Suppressor macrophage (primary cell): ENCODE measurements at places on chromosomes 1 and 21.

DNA sequence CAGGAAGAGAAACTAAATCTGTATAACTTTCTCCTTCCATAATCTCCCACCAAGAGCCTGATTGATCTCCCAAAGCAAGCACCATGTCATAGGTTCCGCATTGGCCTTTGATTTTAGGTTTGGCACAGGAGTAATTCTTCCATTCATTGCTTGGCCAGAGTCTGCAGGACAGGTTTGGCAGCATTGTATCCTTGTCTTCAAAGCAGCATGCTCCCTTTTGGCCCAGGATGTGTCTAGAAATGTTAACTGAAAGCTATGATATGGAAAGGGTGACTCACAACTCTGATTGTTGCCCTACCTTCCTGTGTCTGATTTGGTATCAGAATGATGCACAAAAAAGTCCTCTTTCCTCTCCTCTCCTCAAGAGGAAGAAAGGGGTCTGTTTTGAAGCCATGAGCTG, 824.3 kb upstream of the PRMT6 start:
- no peak for DNase-seq

DNA sequence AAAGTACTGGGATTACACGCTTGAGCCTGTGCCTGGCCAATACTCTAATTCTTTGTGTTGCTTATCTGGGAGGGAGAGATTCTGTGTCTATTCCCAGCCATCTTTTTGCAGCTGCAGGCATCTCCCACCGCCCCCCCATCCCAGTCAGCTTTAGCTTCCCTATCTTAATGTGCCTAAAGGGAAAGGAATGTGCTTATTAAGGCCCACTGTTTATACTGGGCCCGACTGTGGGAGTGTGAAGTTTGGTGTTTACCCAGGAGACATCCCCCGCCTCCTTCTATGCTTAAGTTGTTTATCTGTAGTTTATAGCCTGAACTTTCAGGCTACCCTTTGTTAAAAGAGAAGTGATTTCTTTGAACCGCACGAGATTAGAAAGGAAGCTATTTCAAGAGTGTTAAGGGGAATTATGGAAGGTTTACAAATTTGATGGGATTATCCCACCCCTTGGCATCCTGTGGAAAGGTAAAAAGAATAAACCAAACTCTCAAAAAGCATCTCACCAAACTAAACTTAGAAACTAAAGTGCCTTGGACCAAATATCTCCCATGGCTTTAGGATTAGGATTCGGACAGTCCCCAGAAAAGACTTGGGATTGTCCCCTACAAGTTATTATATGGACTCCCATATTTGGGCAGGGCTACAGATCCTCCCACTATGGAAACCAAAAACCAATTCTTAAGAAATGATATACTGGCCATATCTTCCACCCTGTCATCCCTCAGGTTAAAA, 25.5 kb upstream of the ZNF496 start:
- no peak for DNase-seq

- DNase-seq, result no peak
These were observed 75.0 kb downstream of the NPHP4 start for GRCh38 chr1:5917281-5917590.

DNA sequence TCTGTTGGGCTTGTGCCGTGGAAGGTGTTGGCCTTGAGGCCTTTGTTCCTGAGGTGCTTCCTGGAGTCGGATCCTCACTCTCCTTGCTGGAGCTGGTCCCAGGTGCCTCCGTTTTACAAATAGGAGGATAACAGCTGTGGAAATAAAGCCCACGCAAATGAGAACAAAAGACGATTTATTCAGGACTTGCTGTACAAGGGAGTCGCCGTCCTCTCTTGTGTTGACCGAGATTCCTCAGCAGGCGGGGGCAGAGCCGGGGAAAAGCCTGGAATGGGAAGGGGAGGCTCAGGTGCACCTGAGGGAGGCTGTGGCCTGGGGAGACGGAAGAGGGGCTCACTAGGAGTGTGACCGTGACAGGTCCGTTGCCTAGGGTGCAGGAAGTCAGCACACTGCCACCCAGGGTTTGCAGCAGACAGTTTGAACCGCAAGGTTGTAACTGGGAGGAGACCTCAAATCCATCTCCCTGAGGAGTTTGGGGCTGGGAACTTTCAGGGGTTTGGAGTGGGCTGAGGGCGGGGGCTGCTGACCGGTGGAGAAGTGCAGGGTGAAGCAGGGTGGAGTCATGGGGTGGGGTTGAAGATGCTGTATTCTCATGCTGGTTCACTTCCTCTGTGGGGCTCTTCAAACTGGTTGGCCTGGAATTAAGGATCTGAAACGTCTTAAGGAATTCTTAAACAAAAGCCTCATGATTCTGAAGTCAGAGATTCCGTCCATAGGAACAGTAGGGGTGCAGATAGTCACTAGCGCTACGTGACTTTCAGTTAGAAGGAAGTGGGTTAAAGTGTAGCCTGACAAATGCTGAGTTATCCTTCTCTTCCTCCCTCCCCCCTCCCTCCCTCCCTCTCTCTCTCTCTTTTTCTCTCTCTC, 2.6 kb upstream of the CSTB start:
- DNase-seq, result peak; percentile 90

GRCh38 chr21:32962268-32962667, 63.5 kb upstream of the OLIG2 start:
- DNase-seq, result no peak

DNA sequence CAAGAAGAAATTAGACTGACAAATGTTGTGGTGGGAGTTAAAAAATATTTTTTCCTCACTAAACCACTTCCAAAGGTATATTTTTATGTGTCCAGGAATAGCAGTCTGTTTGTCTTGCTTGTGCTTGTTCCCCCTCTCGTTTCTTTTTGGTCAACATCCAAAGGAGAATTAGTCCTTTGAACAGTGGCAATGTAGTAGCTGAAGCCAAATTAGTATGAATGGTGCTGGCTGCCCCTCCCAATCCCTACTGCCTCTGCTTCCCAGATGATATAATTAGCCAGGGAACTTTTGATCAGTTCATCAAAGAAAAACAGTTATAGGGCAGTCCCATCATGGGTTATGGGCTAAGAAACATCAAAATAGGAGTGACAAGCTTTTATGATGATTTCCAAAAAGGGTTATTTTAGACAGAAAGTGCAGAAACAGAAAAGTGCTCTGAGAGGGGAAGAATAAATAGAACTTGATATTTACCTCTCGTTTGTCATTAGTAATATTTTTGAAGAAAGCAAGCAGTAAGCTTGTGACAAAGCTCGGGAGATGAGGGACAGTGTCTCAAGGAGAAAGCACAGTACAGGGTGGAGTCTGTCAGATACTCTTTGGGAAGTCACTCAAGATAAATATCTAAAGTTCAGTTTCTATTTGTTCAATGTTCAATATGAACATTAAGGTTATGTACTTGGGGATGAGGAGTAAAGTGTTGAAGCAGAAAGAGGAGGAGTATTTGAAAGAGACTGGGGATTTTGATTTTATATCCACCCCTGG, 239.1 kb downstream of the HLX start:
- no peak for DNase-seq

DNA sequence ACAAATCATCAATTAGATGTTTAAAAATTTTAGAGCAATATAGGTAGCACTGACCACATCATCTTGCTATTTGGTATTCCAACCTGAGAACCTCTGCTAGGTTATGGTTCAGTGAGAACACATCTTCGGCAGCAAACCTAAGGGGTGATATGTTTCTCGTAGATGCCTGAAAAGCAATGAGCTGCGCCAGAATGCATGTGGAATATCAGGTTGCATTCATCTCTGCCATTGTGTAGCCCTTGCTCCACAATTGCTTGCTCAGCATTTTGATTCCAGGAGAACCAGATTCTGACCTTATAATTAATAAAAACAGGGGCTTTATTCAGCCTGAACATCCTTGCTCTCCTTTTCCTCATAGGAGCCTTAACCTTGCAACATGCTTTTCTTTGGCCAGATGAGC, 408.1 kb downstream of the USH2A start:
- DNase-seq, result no peak

DNA sequence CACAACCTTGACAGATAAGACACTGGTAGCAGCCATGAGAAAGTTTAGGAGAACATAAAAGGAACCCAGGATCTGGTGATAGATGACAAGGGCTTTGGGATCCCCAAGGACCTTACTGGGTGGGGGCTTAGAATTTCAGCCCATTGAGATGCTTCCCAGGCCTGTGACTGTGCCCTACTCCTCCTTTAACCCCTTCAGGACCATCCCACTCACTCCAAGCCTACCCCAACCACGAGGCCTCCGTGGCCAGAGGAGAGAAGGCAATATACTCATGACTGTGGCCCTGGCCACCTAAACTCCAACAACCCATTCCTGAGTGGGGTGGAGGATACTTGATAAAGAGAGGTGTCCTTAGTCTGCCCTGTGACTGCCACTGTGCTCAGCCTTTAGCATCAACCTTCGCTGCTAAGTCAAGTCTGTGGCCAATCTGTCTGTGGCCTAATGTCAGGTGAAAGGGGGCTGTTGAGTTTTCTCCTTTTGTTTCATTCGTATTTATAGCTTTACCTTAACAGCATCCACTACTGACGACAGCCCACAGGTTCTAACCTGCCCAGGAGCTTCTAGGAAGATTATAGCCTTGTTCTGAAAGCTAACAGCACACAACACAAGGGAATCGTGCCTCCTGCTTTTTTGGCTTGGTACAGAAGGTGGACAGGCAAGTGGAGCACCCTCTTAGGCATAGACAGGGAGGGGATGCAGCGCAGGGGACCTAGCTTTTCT, 16.9 kb upstream of the BCAR3 start:
- DNase-seq, result no peak

- no peak for DNase-seq
These were observed 434.8 kb downstream of the CAMTA1 start for GRCh38 chr1:7220007-7220406.

DNA sequence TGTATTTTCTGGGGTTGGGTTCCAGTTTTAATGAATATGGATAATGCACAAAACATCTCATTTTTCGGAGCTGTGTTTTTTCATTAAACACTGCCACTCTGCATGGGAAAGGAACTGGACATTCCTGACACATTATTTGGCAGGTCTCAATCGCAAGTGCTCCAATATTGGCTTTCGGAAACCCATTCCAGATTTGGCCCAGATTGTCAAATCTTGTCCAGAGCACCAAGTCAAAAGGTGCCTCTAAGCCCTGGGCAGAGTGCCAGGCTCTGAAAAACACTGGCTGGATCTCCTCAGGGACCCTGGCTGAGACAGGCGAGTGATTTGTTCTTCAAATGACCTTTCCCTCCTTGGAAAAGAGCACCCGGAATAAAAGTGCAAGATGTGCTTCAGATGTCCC, 68.4 kb upstream of the MRPS6 start:
- DNase-seq, result no peak

GRCh38 chr1:48309564-48310082, 87.1 kb downstream of the SLC5A9 start:
- DNase-seq, result no peak

DNA sequence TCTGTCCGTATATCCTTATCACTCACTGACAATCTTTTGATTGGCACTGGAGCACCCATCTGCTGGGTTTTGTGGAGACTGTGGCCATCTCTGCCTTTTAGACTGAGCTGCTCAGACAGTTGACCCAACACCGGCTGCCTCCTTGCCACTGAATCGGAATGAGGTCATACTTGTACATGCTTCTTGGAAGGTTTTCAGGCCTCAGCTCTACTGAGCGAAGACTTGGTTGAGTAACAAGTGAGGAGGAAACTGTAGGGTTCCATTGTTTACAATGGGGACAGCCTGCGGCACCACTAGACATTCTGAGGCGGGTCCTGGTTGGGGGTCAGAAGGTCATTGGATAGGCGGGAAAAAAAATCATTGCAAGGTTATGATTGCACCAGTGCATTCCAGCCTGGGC, 320.3 kb downstream of the KIF26B start:
- no peak for DNase-seq

GRCh38 chr1:89037186-89037585, 14.5 kb upstream of the GBP3 start:
- DNase-seq, result peak; percentile 12

GRCh38 chr1:66282343-66282852, 251.6 kb upstream of the SGIP1 start:
- DNase-seq, result peak; percentile 30

DNA sequence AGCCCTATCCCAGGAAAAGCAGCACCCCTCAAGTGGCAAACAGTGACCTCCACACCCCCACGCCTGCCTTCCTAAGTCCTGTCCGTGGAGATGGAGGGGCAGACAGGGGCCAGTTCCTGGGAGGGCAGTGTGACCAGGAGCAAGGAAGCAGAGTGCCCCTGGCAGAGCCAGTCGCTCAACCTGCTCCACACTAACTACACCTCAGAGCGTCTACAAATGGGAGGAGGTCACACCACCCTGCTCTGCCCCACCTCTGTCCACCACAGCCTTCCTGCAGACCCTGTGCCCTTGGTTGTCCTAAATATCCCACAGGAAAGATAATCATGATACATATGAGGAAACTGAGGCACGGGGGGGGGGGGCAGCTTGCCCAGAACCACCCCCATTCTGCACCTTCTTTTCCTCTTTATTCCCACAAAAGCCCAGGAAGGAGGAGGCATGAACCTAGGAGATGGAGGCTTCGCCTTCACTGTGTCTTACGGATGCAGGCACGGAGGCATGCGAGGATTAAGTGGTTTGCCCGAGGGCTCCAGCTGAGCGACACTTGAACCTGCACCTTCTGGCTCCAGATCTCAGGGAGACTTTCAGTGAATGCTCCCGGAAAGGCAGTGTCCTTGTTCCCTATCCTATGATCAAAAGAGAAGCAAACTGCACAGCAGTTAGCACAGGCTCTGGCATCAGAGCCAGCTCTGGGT, 42.7 kb upstream of the SELENON start:
- no peak for DNase-seq

DNA sequence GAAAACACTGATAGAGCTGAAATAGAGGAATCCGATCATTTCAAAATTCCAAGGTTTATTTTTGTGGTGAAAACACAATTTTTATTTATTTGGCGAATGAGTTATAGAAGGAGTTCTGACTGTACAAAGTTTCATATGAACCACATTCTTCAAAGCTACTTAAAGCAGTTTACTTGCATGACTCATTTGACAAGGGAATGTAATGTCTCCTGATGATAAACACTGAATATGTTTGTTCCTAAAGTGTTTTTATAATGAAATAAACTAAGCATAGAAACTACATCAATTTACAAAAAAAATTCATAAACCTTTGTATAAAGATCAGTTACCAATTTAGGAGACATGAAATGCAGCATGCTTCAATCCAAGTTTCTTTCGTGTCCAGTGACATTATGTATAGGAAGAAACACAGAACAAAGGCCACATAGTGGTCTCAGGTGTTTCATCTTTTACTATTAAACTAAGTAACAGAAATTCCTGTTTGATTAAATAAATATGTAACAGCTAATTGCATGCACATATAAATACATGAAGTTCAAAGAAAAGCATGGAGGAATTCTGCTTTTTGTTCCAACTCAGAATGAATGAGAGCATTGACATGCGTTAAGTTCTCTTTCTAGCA, 2.5 kb downstream of the PRKACB start:
- peak; percentile 28 for DNase-seq

DNA sequence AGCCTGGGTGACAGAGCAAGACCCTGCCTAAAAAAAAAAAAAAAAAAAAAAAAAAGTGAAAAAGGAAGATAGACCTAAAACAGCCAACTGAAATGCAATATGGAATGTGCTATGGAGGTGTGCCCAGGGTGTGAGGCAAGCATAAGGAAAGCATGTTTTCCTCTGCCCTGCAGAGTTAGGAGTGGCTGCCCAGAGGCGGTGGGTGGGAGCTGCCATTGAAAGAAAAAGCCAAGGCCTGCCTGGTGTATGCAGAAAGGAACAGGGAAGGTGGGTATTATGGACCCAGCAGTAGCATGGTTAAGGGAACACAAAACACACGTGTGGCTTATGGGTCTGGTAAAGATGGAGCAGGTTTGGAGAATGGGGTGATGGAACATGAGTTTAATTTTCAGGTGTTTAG, 8.9 kb downstream of the CD244 start:
- DNase-seq, result no peak

- no peak for DNase-seq
These were observed 13.4 kb downstream of the DAB1 start for GRCh38 chr1:57410508-57410907.
